ENCODE measurements at places on chromosomes 12 and 14.

DNA sequence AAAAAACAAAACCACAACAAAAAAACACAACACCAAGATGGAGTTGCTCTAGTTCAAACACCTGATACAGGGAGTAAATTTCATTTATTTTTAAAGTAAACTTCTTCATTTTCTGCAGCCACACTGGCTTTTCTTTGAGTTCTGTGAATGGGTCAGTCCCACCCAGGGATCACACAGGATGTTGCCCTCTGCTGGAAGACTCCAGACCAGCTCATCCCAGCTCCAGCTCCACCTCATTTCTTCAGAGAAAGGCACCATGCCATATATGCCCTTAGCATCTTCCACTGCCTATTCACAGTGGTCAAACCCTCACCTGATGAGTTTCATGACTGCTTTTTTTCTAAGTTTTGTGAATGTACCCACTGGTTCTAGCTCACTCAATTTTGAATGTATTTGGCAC is 8.0 kb downstream of the GLIPR1 start:
- H3K27me3 ChIP-seq, result no peaks in the 10 kb centered on the region
- H3K4me1 ChIP-seq, result peaks cover 61% of the 10 kb centered on the region
- H3K27ac ChIP-seq, result peak overlapping the region; percentile 69
- no peak overlapping the region for H3K4me3 ChIP-seq
- no peak for DNase-seq

GRCh38 chr12:88644946-88645702 is 64.9 kb upstream of the KITLG start:
- H3K27ac ChIP-seq, result no peak overlapping the region
- no peak overlapping the region for H3K4me3 ChIP-seq
- H3K4me1 ChIP-seq, result no peaks in the 10 kb centered on the region
- no peak for DNase-seq
- no peaks in the 10 kb centered on the region for H3K36me3 ChIP-seq

DNA sequence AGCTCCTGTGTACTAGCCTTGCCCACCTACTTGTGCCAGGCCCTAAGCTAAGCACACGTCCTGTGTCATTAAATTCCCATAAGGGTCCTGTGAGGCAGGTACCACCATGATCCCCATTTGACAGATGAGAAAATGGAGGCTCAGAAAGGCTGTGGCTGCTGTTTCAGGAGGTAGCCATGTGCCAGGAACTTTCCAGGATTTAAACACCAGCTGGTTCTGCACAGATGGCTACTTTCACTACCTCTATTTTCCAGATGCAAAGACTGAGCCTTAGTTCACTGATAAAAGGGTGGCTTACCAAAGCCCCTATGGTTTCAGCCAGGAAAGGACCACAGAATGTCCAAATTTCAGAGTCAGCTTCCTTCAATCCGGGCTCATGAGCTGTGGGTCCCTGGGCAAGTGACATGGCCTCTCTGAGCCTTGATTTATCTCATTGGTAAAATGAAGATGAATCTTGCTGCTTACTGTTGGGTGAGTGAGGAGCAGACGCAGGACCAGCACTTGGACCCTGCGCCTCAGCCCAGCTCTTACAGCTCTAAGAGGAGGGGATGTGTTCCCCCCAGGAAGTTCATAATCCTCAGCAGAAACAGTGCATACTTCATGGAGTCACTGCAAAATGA is 23.5 kb downstream of the CMKLR1 start:
- H3K4me3 ChIP-seq, result no peak overlapping the region
- no peaks in the 10 kb centered on the region for H3K36me3 ChIP-seq
- H3K27ac ChIP-seq, result no peak overlapping the region
- H3K4me1 ChIP-seq, result peaks cover 8% of the 10 kb centered on the region

- H3K4me3 ChIP-seq, result no peak overlapping the region
- no peaks in the 10 kb centered on the region for H3K27me3 ChIP-seq
- no peaks in the 10 kb centered on the region for H3K36me3 ChIP-seq
- H3K27ac ChIP-seq, result no peak overlapping the region
- no peak for DNase-seq
Measured at GRCh38 chr12:39860695-39861094, 241.1 kb upstream of the ABCD2 start.

DNA sequence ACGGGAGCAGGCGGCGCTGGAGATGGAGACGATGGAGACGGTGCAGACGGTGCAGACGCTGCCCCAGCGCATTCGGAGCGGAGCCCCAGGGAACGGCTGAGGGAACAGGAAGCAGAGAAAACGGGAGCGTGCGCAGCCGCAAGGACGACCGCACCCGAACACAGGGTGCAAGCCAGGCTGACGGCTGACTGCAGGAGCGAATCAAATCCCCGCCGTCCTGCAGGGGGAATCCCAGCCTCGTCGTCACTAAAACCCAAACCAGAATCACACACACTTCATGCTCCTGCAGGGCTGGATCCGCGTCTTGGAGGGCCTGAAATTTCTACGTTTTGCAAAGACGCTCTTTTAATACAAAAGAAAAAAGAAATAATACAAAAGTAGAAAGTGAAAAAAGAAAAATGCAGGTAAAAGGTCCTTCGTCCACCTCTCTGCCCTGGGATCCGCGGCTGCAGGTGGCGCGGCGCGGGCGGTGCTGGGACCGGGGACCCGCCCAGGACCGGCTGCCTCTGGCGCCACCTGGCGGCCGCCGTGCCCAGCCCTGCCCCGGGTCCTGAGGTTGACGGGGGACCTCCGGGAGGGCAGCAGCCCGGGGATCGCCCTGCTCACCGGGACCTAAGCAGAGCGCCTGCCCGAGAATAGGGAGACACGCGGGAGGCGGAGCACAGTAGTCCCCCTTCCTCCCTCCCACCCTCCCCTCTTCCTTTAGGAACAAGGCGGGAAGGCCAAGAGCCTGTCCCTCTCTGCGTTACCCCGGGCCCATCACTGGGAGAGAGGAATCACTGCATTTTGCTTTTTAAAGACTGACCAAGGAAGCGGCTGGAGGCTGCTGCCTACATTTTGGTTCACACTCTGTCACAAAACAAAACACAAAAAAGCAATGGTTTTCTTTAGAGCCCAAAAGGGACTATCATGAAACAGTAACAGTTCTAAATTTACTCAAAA is 20.1 kb downstream of the STX2 start:
- H3K27me3 ChIP-seq, result no peaks in the 10 kb centered on the region
- peak overlapping the region; percentile 37 for H3K27ac ChIP-seq
- H3K4me3 ChIP-seq, result peak overlapping the region; percentile 91
- H3K36me3 ChIP-seq, result peaks cover 25% of the 10 kb centered on the region
- peak; percentile 80 for DNase-seq

DNA sequence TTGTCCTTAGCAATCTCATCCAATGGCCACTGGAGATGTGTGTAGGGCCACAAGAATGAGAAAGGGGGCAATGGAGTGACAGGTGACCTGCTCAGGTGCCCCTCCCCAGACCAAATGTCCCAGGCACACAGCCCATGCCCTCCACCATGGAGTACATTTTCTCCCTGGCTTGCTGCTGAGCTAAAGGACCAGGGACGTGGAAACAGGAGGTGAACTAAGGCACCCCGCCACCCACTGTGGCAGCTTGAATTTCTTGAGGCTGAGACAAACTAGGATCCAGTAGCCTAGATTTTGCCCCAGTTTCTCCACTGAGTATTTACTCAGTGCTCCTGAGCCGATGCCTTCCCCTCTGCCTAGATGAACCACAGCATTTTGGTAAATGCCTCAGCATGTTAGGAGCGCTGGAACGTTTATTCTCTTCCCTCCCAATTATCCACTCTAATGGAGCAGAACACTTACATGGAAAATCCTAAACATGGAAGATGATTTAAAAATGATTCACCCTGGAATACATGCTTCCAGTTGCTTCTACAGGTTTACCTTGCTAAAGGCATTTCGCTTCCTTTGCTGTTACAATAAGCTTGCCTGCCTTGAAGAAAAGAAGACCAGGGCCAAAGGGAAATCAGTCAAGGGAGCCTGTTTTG is 198.0 kb downstream of the ZFP36L1 start:
- H3K4me3 ChIP-seq, result no peak overlapping the region
- peak overlapping the region; percentile 92 for H3K27ac ChIP-seq
- H3K27me3 ChIP-seq, result no peaks in the 10 kb centered on the region
- no peak for DNase-seq
- H3K36me3 ChIP-seq, result no peaks in the 10 kb centered on the region
